HS-27A (cell line): ENCODE measurements at places on chromosomes 6 and 20.

DNA sequence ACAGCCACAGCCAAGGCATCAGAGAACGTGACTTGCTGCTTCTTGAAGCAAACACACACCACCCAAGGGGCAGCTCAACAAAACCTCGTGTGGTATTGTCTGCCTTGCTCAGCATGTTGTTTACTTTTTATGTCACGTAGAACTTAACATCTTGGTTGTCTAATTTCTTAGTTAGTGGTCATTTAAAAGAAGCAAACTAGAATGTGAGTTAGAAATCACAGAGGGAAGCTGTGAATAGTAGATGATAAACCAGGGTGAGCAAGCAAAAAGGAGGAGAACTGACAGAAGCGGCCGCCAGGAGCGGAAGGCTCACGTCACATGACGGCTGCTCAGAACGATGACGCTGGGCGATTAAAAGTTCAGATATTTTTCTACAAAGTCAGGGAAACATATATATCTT, 51.5 kb upstream of the KIF25 start:
- no peak for DNase-seq

GRCh38 chr6:108946695-108947094, 98.5 kb downstream of the ARMC2 start:
- DNase-seq = no peak

DNA sequence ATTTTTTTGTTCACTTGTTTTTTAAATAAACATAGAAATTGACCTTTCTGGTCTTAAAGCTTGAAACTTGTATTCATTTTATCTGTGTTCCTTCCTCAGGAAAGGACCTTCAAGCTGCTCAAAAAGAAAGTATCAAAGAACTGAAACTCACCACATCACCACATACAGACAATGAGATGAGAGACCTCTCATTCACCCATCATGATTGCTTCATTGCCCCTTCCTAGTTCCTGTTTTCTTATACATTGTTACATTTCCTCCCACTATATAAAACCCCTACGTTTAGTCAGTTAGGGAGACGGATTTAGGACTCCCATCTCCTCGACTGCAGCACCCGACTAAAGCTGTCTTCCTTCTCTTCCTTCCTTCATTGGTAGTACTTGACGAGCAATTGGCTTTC, 180.5 kb upstream of the OPRM1 start:
- no peak for DNase-seq

DNA sequence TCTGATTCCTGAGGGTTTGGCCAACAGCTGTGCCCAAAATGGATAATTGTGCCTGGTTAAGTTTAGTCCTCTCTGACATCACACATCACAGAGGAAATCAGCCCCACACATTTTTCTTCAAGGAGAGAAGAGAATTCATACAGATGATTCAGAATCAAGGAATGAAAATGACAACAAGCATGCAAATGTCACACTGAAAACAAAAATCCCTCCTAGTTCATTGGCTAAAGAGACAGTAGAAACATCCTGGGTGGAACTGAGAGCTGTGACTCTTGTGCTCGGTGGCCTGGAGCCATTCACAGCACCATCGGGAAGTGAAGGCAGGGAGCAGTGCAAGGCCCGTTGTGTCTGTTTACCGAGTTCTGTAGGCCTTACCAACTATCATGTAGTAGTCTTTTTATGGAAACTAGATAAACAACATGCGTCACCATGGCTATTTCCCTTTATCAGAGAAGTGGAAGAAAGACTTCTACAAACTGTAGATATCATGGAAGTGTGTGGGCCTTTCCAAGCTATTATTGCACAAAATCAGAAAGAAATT, 81.7 kb upstream of the TENT5A start:
- DNase-seq = peak; percentile 52

GRCh38 chr20:63321148-63321831, 28.3 kb downstream of the COL20A1 start:
- DNase-seq = no peak

- no peak for DNase-seq
Observed at GRCh38 chr6:10453596-10453995, 38.7 kb upstream of the TFAP2A start.

DNA sequence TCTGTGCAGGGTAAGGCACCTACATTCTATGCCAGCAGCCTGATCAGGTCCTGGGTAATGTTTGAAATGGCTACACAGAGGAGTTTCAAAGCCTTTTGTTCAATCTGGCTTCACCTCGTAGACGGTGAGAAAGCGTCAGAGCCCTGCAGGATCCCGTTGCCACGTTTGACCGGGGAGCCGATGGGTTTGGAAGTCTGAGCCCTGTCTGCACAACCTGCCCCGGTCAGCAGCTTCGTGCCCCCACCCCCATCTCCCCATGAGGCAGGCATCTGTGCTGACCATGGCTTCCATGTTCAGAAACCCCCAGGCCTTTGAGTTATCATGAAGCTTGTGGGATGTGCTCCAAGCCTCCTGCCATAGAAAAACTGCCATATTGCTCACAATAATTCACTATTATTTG, 63.9 kb downstream of the PTPN1 start:
- no peak for DNase-seq

DNA sequence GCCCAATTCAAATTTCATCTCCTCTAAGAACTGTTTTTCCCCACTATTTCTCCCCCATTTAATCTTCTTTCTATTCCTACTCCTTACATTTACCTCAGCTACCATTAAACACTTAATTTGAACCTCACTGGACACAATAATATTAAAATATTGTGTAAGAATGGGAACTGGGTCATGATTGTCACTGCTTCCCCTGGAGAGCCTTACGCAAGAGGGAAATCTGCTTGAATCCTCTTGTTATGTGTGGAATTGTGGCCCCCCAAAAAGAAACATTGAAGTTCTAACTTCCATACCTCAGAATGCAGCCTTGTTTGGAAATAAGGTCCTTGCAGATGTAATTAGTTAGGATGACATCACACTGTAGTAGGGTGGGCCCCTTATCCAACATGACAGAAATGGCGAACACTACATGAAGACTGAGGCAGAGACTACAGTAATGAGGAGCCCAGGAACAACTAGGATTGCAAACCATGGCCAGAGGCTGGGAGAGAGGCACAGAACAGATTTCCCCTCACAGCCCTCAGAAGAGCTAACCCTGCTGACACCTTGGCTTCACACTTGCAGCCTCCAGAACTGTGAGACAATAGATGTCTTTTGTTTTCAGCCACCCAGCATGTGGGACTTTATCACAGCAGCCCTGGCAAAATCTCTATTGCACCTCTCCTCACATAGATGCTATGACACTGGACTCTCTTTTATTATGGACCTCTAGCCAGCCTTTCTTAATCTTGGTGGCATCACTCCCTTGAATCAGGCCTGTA, 29.9 kb downstream of the HIVEP2 start:
- DNase-seq = no peak

DNA sequence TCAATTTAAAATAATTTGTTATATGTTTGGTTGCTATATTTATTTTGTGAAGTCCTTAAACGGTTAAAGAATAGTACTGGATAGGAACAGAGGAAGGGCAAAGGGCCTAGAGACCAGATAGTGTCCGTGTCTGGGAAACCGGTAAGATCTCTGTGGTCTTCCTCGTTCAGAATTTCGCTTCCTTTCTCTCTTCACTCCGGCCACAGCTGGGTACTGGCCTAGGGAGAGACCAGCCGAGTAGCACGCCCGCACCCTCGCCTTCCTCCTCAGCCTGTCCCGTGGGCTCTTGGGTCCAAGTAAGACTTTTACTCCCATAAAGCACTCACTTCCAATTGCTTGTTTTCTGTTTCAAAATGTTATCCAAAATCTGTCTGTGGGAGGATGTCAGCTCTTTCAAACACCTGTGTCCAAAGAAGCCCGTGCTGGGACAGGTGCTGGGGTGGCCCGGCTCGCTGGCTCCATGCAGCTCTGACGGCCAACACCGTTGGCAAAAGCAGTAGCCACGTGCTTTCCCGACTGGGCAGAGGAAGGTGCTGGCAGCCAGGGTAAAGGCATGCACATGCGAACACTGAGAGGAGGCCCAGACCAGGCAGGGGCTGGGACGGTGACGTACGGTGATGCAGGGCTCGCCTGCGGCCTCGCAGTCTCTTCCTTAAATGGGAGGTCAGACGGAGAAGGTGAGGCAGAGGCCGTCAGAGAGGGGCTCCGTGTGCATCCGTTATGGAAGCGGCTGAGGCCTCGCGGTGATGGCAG, 112.2 kb downstream of the IRF4 start:
- no peak for DNase-seq

DNA sequence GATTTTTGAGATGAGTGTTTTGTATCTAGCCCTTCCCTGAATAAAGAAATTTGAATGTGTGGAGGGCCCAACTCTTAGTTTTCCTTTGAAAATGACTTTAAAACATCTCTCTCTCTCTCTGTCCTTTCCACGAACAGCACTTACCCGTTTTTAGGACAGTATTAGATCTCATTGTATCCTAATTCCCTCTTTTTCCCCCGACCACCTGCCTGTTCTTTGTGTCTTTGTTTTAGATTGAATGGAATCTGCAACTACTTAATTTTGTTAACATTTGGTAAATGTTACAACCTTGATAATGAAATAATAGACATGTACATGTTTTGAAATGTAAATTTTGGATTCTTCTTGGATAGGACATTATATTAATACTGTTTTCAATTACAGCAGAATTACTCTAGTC, 3.1 kb downstream of the DSP start:
- no peak for DNase-seq
